HFFc6 (cell line): ENCODE measurements at places on chromosomes 3 and 15.

DNA sequence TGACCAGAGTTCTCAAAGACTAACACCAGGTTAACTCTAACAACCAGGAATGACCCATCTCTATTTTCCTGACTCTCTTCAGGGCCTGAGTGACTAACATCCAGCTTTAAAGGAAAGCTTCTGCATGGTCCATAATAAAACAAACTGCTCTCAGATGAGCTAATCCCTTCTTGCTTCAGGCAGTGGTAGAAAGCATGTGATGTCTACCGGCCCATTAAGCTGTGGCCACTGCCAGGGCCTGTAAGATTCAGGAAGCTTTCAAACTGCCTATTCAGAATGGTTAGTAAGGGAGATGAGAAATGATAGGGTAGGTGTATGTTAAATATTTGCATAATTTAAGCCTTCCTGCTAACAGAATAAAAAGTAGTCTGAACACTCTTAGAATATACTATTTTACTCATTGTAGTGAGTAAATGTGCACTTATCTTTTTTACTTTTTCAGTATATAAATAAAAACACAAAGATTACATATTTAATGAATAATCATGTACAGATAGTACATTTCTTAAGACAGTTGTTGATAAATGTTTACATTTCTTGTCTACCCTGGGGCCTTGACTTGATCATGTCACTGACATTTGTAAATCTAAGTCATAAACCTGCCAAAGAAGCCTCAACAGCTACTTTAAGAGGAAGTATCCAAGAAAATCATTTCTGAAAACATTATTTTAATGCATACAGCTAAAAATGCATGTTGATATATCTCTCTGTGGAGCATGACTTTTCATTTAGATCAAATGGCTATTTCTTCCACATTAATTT is 222.0 kb downstream of the MCTP2 start:
- peak; percentile 21 for DNase-seq

DNA sequence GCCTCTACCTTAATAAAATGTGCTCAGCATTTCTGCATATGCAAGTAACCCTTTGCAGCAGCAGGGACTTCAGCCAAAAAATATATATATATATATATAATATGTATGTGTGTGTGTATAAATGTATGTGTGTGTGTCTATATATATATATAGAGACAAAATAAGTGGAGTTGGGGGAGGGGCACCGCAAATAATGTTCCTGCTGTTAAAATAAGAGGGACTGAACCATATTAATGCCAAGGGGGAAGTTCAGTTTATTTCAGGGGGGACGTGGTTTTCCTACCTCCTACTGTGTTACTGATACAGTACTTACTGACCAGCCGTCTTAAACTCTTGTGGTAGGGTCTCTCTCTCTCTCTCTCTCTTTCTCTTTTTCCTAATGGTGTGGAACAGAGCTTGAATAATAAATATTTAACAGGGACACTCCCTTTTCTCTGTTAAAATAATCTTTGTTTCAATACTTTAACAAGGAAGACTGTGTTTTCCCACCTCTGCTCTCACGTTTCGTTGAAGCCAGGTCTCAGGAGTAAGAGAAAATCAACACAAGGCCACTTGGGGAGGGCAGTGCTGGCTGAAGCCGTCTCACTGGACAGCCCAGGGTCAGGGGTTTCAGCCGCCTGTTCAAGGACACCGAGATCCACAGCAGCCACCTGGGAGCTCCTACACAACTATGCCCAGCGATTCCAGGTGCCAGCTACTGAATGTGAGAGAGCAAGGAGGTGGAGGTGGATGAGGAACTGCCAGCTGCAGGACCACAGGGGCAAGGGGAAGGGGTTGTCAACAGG is 42.8 kb upstream of the ADAMTSL3 start:
- no peak for DNase-seq

- peak; percentile 68 for DNase-seq
These were observed 36.1 kb downstream of the TTC23 start for GRCh38 chr15:99213187-99213811.

GRCh38 chr3:155869691-155870090 is 759 bp upstream of the GMPS start:
- DNase-seq: no peak

- no peak for DNase-seq
These were observed 338.1 kb downstream of the GAP43 start for GRCh38 chr3:115961380-115961779.

DNA sequence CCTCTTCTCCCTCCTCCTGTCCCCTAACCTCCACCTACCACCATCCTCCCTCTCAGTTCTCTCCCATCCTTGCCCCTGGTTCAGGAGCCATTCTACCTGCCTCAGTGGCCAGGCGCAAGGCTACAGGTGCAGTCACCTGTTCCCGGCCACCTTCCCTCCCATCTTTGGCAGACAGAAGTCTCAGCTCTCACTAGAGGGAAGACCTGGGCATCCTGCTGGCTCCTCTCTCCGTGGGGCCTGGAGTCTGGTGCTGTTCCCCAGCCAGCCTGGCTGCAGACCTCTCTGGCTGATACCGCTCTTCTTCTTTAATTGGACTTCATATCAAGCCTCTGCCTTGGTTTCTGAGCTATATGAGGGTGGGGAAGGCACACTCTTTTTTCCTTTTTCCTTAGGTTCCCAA is 53.0 kb upstream of the SLC6A1 start:
- no peak for DNase-seq

GRCh38 chr3:143203142-143203541 is 83.6 kb downstream of the CHST2 start:
- no peak for DNase-seq

DNA sequence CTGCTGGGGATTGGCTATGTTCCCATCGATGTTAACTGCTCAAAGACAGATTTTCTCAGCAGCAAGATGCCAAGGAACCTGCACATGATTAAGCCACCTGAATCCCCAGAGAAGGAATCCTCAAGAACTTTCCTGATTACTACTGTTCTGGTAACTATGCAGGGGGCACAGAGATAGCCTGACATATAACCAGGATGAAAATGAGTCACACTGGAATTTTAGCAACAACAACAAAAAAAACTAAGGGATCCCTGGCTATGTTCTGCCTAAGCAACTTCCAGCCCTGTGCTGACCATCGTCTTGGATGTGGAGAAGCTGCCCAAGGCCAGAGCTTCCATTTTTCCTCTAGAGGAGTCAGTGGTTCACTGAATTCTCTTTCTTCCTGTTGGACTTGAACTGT is 13.8 kb downstream of the RIOX2 start:
- DNase-seq: peak; percentile 24

GRCh38 chr3:61789861-61790260 is 228.5 kb downstream of the PTPRG start:
- DNase-seq: no peak

DNA sequence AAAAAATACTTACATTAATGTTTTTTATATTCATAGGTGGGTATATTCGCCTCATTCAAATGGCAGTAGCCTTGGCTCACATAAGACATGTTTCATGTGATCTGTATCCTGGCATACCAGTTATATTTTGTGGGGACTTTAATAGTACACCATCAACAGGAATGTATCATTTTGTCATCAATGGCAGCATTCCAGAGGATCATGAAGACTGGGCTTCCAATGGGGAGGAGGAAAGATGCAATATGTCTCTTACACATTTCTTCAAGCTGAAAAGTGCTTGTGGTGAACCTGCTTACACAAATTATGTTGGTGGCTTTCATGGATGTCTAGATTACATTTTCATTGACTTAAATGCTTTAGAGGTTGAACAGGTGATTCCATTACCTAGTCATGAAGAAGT is 3.5 kb downstream of the PDE12 start:
- peak; percentile 31 for DNase-seq

GRCh38 chr15:99324082-99324620 is 72.9 kb downstream of the LRRC28 start:
- peak; percentile 72 for DNase-seq

DNA sequence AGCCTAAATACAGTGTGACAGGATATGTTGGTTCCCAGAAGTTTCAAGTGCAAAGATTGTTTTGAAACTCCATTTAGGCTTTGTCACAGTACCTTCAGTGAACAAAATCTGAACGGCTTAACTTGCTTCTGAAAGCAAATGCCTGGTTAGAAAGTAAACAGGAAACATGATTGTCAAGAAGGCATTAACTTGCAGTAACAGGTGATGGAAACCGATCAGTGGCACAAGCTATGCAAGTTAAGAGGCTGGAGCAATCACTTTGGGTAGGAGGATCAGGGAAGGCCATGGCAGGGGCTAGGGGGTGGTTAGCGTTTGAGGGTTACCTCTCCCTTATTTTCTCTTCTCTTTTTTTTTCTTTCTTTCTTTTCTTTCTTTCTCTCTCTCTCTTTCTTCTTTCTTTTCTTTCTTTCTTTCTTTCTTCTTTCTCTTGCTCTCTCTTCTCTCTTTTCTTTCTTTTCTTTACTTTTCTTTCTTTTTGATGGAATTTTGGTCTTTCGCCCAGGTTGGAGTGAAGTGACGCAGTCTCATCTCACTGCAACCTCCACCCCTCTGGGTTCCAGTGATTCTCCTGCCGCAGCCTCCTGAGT is 2.4 kb downstream of the HYKK start:
- no peak for DNase-seq

DNA sequence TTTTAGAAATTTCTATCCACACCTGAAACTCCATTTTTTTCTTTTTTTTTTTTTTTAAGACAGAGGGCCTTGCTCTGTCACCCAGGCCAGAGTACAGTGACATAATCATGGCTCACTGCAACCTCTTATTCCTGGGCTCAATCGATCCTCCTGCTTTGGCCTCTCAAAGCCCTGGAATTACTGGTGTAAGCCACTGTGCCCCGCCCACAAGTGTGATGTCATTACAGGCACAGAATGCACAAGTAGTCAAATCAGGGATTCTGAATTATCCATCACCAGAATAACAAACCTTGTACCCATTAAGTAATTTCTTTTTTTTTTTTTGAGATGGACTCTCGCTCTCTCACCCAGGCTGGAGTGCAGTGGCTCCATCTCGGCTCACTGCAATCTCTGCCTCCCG is 1.9 kb downstream of the UQCRC1 start:
- DNase-seq: no peak

DNA sequence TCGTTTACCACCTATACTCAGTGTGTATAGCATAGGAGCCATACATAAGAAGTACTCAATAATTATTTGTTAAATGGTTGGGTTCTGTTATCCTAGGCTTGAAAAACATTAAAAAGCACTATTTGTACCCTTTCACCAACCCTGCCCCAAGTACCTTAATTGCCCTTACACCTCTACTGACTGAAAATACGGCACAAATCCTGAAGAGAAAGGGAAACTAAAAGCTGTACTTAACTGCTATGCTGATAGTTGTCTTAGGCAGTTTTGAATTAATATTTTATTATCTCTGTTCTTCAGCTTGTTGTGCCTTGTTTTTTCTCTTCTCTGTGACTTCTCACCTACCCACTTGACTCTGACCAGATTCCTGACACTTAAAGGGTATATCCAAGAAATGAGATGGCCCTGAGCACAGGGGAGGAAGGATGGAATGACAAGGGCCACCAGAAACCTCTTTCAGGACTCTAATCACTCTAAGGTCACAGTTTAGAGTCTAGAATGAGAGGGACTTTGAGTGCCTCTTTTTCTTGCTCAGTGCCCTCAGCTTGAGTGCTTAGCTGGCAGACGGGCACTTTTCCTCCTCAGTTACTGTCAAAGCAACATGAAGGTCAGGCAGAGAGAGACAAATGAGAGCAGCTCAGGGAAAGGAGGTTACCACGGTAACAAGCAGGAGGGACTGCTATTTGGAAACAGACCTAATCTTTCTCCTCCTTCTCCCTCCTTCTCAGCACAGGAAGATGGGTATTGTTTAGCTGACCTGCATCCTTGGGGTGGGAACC is 136.5 kb downstream of the ZNF609 start:
- peak; percentile 9 for DNase-seq

DNA sequence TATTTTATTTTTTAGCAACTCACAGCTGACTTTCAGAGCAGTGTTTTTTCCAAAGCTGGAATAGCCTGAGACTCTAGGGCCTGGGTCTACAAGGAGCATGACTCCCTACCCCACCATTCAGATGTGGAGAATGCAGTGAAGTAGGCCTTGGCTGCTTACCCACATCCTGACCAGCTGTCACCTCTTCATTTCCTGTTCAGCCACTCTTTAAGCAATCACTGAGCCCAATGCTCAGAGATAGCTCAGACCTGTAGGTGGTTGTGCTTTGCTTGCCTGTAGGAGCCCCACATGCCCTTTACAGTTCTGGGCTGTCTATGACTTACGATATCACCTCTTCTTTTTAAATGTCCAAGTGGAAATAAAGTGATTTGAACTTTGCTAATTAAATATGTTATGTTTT is 148.1 kb downstream of the NEK11 start:
- no peak for DNase-seq

DNA sequence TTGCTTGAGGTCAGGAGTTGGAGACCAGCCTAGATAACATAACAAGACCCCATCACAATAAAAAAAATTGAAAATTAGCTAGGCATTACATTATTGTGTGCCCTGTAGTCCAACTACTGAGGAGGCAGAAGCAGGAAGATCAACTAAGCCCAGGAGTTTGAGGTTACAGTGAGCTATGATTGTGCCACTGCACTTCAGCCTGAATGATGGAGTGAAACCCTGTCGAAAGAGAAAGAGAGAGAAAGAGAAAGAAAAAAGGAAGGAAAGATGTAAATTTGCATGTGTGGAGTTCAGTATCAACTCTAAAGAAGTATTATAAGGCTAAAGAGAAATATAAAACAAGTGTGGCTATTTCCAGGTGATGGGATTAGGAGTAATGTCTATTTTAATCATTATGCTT is 661.4 kb downstream of the RBMS3 start:
- no peak for DNase-seq

DNA sequence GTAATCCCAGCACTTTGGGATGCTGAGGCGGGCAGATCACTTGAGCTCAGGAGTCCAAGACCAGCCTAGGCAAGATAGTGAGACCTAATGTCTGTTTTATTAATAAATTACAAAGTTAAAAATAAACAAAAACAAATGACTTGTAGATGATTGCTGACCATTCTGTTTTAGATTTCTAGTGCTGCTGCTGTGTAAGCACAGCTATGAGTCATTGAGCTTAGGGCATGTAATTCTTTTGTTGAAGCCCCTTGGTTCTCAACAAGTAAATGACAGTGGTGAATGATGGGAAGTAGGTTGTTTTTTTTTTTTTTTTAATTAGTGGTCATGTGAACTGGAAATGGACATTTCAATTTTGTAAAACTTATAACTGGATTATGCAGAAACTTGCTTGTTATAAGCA is 63.3 kb downstream of the LEO1 start:
- DNase-seq: peak; percentile 35

GRCh38 chr3:113070072-113070640 is 79.4 kb downstream of the GTPBP8 start:
- no peak for DNase-seq

DNA sequence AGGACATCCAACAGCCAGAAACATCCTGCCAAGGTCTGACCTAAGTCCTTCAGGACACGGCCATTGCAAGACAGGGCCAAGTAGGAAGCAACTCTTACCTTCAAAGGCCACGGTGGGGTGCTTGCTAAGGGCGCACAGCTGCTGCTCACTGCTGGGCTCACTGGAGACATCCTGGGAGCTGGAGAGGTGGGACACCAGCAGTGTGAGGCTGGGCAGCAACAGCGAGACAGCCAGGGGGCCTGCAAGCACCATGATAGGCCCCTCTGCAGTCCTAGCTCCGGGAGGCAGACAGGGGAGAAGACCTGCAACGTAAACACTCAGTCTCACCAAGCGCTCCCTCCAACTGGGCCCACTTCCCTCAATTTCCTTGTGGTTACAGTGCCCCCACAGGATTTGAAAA is 79.2 kb downstream of the SEMA5B start:
- no peak for DNase-seq
